WTC11 (cell line): ENCODE measurements at places on chromosomes 6 and 20.

GRCh38 chr6:144406796-144407195 is 121.7 kb downstream of the UTRN start:
- no peak for DNase-seq

- DNase-seq: no peak
Measured at GRCh38 chr6:1255636-1256365, 56.1 kb upstream of the FOXQ1 start.

DNA sequence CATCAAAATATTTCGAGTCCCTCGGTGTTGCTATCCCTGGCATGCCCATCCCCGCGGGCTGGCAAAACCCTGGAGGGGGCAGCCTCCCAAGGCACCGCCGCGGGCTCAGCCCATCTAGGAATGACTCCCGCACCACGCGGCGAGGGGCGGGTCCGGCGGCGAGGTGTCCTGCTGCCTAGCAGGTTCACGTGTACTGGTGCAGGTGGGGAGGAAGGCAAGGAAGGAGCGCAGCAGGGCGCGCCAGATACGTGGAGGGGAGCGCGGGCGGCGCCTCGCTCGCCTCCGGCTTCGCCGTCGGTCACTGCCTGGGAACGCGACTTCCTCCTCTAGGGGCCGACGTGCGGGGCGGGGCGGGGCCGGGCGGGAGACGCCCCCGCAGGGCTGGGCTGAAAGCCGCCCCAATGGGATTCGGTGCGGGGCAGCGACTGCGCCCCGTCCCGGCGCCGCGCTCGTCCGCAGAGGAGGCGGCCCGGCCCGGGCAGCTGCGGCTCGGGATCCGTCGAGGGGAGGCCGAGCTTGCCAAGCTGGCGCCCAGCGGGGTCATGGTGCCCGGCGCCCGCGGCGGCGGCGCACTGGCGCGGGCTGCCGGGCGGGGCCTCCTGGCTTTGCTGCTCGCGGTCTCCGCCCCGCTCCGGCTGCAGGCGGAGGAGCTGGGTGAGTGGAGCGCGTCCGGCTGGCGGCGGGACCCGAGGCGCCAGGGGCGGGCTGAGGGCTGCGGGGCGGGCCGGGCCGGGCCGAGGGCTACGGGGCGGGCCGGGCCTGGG is at the start of gene DCBLD1:
Gene DCBLD1 (plus strand): TSS at position 435 of the 764 bp plus-strand sequence. CDS start 108 bp downstream, at position 543.
- peak; percentile 78 for DNase-seq

GRCh38 chr6:34585108-34585507 is 29.0 kb upstream of the SPDEF start:
- no peak for DNase-seq

GRCh38 chr6:90401933-90402830 is 105.5 kb upstream of the BACH2 start:
- no peak for DNase-seq

- DNase-seq: no peak
Measured at GRCh38 chr6:165714907-165715306, 51.9 kb upstream of the PDE10A start.

DNA sequence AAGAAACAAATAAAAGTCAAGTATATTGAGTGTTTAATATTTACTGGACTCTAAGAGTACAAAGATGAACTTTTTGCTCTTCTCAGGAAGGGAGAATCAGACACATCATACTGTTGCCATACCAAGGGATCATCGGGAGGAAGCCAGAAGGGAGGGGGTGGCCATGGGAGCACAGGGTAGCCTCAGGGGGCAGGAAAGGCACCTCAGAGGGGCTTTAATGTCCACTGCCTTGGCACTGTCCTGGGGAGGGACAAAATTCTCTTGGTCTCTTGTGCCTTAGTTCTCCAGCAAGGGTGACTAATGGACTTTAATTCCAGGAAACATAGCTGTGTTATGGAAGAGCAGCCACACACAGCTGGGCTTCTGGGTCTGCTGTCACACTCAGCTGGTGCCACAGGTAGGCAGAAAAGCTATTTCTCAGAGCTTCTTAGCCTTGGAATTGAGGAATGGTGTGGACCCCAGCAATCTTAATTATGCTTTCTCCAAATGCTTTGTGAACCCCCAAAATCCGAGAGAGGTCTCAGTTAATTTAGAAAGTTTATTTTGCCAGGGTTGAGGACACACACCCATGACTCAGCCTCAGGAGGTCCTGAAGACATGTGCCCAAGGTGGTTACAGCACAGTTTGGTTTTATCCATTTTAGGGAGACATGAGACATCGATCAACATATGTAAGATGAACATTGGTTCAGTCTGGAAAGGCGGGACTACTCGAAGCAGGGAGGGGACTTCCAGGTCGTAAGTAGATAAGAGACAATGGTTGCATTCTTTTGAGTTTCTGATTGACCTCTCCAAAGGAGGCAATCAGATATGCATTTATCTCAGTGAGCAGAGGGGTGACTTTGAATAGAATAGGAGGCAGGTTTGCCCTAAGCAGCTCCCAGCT is 53.2 kb downstream of the MRAP2 start:
- no peak for DNase-seq

DNA sequence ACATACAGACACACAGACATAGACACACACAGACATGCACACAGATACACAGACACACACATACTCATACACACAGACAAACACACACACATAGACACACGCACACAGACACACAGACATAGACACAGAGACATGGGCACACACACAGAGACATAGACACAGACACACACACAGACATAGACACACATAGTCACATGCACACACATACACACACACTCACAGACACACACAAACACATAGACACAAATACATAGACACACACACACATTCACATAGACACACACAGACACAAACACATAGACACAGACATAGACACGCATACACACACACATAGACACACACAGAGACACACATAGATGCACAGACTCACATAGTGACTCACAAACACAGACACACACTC is 13.5 kb downstream of the FOXF2 start:
- DNase-seq: no peak

- DNase-seq: no peak
Measured at GRCh38 chr6:91043751-91044150, 456.9 kb upstream of the MAP3K7 start.

DNA sequence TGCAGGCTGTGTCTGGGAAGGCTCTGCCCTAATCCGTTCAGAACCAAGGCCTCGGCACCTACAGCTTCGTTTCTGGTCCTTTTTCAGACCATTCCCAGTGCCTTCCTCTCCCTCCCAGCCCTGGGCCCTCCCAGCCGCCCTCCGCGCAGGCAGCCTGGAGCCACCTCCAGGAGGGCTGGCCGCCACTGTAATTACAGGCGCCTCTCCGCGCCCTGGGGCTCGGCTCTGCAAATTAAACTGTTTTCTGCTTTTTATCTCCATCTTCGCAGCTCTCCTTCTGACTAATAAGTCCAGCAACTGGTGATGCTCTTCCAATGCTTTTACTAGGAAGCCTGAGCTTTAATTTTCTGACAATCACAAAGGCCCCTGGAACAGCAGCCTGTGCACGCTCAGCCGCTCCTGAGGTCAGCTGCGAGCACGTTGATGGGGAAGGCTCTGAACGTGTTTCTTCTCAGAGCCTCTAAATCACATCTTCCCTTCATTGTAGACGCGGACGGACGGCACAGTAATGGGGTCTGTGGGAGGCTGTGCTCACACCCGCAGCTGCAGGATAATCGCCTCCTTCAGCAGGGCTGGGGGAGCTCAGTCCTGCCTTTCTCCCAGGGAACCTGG is 194.6 kb downstream of the DLL1 start:
- DNase-seq: peak; percentile 2

GRCh38 chr6:124205921-124206320 is 402.3 kb downstream of the NKAIN2 start:
- DNase-seq: no peak

- no peak for DNase-seq
Measured at GRCh38 chr6:15443119-15443830, 197.4 kb downstream of the JARID2 start.

- no peak for DNase-seq
Measured at GRCh38 chr20:51595744-51596143, 53.2 kb upstream of the NFATC2 start.

- no peak for DNase-seq
Measured at GRCh38 chr20:2468581-2469407, 1.8 kb downstream of the SNRPB start.

GRCh38 chr6:6843057-6843627 is 254.6 kb downstream of the LY86 start:
- no peak for DNase-seq

DNA sequence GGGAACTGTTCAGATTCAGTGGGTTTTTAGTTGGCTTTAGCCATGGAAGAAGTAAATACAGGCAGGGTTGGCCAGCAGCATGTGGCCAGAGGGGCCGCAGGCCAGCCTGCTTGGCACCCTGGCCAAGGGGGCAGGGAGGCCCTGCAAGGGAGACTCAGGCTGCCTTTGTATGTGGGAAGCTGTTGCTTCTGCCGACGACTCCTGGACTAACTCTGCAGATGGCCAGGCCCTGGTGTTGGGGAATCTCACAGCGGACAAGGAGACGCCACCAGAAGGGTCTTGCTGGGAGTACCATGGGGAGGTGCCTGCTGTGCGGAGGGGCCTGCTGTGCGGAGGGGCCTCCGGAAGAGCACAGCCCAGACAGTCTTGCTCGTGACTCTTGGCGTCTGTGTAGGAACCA is 25.2 kb downstream of the PYGB start:
- DNase-seq: peak; percentile 4

DNA sequence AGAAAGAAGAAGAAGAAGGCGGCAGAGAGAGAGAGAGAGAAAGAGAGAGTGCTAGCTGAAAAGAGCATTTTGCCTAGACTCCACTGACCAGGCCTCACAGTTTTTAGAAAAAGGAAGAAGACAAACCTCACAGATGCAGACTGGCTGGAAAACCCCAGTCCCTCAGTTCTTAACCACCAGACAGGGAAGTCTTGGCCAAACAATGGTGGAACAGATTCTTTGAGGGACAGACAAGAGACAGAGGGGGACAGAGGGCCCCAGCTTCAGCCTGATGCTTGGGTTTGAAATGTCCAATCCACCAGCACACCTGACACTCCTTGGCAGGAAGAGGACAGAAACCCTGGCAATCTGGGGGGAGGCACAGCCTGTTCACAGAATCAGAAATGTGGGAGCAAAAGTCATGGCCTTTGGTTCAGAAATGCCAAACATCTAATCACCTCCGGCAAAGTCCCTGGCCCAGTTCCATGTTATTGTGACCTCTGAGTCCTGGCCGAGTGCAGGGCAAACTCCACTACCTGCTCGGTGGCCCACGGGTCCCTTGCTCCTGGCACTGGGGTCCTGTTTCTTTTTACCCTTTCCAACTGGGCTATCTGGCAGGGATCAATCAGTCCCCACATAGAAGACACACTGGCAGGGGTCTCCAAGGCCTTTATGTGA is 235.2 kb downstream of the LY86 start:
- no peak for DNase-seq

- DNase-seq: no peak
Measured at GRCh38 chr6:146950351-146950835, 253.8 kb upstream of the STXBP5 start.

- no peak for DNase-seq
Measured at GRCh38 chr6:91562955-91563354, 976.1 kb upstream of the MAP3K7 start.

DNA sequence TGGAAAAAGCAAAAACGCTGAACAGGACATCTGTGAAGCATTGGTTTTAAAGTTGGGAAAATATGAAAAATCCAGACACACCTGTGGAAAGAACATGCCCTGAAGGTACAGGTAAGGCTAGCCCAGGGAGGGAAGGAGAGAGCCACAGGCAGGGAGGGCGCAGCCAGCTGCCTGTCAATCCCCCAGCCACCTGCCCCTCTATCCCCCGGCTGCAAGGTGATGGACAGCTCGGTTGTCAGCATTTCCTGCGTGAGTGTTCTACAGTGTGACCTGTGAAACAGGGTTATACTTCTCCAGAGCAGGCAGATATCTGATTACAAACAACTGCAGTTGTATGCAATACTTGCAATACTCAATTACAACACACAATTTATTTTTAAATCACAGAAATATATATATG is 358.1 kb downstream of the SMOC2 start:
- DNase-seq: no peak

GRCh38 chr6:67935976-67936477 is 699.1 kb upstream of the ADGRB3 start:
- no peak for DNase-seq

DNA sequence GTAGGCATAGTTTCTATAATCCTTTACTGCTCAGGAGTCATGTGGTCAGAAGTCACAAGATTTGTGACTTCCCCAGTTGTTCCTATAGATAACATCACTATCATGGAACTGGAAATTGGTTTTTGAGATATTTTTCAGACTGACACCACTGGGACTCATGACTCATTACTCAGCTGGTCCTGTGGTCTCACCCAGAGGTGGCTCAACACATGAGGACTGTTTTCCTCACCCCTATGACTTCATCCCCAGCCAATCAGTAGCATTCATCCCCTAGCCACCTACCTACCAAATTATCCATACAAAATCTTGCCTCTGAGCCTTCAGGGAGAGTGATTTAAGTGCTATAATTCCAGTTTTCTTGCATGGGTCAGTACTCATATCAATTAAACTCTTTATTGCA is 1217.7 kb downstream of the EPHA7 start:
- no peak for DNase-seq

- no peak for DNase-seq
Measured at GRCh38 chr6:44732243-44732642, 344.7 kb downstream of the CDC5L start.

DNA sequence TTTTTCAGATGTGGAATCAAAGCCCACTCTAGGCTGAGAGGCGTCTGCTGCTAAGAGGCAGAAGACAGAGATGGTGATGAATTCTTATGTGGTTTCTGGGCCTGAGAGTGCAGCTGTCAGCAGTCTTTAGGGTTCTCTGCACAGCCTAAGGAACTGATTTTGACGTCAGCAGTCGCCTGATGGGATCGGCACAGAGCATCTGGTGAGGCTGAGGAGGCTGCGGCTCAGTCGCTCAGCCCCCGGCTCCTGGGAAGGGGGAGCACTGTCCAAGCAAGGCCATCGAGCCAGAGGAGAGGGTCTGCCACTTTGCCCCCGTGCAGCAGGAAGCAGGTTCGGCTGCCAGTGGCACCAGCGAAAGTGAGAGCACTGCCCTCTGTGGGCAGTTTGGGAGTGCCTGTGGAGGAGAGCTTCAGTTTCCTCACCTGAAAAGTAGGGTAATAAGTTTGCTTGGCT is 92.5 kb downstream of the TCP11 start:
- DNase-seq: peak; percentile 42

DNA sequence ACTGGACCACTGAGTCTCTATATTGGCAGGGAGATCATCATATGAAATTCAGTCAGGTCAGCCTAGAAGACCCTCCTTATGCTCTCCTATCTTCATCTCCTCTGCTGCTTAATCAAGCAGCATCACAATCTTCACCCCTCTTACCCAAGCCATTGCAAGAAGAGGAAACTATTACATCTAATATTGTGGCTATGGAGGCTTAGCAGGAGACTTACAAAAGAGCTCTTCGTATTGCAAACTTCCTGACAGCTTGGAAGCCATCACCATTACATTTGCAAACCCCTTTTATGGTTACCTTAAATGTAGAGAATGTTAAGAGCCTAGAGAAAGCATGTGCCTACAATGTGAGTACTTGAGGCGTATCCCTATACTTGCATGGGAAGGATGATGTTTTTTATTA is 87.2 kb upstream of the STXBP5 start:
- no peak for DNase-seq

DNA sequence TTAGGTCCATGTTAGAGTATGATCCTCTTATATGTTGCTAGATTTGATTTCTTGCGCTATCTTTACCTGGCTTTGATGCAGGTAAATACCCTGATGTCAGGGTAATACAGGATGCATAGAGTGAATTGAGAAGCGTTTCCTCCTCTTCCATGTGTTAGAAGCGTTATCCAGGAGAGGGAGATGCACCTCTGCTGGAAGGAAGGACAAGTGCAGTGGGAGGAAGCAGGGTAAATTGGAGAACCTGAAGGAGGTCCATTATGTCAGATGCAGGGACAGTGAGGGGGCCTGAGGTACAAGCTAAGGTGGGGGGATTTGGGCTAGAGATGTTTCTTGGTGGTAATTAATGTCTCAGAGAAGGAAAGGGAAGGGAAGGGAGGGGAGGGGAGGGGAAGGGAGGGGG is 7.7 kb downstream of the SHLD1 start:
- DNase-seq: no peak
